ENCODE measurements at places on chromosomes 5 and 9.

DNA sequence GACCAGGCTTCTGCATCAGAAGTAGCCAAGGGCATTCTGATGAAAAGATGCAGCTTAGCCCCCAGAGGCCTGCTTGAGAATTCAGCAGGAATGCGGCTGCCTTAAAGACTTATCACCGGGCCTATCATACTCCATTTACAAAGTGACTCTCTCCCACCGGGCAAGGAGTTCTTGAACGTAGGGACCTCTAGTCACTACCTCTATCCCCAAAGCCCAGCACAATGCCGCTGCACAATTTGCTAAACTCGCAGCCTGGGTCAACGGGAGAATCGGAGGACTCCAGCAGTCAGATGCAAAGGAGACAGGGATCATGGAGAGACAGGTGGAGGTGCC, 661 bp downstream of the PDCL start:
- DNase-seq = no peak

DNA sequence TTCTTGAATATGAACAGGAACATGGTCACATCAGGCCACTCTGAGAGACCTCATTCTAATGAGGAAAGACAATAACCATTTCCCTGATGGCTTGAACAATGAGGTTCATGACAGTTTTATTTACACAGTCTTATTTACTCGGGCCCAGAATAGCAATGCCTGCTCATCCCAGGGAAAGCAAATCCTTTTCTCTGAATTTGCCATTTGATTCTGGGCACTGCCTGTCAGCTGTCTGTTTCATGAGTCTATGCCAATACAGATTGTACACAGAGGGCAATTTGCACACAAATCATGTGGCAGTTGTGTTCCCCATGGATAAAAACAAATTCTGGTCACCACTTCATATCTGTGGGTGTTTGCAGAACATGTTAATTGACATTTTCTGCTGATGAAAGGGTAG, 492.5 kb downstream of the ACTL7B start:
- no peak for DNase-seq

DNA sequence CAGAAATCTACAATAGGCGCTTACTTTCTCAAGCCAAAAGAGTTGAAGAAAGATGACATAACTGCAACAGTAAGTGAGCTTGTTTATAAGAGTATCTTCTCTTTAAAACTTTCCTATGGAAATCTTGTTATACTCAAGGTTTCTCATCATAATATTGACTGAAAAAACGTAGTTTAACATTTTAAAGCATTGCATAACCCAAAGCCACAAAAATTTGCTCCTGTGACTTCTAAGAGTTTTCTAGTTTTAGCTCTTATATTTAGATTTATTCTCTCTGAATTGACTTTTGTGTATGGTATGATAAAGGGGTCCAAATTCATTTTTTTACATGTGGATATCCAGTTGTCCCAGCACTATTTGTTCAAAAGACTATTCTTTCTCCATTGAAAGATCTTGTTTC, 15.2 kb downstream of the WDR36 start:
- DNase-seq = no peak

DNA sequence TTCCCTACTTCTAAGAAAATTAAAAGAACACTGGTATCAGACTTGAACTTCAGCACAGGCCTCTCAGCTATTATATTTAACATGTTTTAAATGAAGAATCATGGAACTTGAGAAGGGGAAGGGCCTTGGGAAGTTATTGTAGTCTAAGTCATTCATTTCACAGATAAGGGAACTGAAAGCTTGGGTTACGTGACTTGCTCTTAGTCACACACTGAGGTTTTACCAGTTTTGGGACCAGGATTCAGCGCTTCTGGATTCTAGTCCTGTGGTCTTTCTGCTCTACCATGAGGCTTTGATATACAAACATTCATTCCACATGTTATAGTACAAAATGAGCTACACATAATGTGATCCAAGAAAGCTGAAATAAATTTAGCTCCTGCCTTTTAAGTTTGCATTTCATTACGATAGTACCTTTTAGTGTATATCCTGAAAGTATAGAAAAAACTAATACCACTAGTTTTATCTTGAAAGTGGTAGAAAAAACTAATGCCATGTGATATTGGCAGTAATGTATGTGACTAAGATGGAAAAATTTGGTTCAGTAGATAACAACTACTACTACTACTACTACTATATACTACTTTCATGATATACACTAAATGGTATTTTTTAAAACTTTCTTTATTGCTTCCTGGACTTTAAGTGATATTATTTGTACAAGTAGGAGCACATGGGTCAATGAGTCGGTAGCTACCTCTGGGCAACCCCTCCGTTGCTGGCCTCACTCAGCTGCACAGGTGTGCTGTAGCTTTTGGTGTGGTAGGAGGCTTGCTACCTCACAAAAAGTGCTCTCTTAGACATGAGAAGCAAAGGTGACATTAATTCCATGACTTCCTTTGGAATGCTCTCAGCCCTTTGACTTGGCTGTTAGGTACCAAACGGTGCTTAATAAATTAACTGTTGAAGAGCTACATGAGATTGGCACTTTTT, 40.7 kb downstream of the F2RL2 start:
- DNase-seq = no peak

GRCh38 chr5:174798551-174798951, 74.2 kb downstream of the MSX2 start:
- no peak for DNase-seq

DNA sequence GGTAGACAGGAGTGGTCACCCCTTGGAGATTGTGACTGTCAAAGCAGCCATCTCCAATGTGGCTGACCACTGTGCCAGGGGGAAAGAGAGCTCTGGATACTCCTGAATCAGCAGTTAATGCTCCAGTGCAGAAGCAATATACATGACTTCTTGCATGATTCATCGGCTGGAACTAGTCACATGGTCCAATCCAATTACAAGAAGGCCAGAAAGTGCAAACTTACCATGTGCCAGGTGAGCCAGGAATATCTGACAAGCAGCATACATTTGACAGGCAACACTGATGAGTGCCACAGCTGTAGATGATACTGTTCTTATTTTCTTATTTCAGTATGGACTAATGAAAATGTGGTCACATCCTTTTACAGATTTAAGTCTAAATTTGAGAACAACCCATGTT, 440.0 kb upstream of the MPDZ start:
- no peak for DNase-seq

DNA sequence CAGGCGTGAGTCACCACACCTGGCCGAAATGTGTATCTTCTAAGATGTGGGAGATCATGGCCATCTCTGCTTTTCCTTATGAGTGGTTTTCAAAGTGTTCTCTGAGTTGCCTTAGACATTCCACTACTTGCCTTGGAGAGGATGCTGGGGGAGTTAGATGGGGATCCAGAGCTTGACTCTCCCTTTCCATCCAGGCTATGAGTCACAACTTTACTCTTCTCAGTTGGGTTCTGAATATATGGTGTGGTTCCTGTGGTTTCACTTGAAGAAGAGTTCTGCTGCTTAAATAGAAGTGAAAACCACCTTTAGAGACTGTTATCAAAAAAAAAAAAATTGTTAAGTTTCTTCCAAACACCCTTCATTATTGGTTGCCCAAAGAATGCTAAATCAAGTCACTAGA, 217.6 kb downstream of the ZNF608 start:
- DNase-seq = no peak

DNA sequence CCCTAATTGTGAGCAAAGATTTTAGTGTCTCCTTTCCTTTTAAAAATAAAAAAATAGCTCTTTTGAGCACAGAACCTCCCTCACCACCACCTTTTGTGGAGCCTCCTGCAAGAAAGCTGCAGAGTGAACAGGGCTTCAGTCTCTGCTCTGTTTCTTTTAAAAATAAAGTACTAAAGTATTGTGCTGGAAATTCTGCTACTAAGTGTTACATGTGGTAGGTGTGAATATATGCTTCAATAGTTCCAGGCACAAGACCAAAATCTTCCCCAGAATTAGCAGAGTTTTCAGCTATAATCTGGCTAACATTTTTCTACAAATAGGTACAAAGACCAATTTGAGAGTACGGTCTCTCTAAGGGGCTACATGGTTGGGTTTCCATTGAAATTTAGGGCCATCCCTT, 40.3 kb upstream of the NFIB start:
- no peak for DNase-seq

DNA sequence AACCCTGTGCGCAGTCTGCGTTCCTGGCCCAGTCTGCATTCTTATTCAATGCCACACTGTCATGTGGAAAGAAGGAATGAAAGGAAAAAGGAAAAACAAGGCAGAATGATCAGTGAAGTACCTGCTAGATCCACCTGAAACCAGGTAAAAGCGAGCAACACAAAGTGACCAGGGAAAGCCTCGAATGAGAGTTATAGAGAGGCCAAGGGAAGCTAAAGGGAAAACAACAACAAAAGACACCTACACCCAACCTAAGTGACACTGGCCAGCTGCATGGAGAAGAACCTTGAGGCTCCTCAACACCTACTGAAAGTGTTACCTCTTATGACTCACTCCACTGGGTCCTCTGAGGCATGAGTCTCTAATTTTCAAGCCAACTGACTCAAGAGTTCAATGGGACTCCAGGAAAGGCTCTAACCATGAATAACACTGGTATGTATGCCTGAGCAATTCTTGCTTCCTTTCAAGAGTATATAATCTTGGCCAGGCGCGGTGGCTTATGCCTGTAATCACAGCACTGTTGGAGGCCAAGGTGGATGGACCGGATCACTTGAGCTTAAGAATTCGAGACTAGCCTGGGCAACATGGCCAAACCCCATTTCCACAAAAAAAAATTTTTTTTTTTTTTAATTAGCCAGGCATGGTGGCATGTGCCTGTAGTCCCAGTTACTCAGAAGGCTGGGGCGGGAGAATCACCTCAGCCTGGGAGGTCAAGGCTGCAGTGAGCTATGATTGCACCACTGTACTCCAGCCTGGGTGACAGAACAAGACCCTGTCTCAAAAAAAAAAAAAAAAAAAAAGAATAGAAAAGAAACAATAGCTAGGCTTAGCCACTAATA, 29.0 kb downstream of the MTMR12 start:
- DNase-seq = peak; percentile 46

GRCh38 chr9:78026947-78027346, 4.7 kb downstream of the GNAQ start:
- no peak for DNase-seq

DNA sequence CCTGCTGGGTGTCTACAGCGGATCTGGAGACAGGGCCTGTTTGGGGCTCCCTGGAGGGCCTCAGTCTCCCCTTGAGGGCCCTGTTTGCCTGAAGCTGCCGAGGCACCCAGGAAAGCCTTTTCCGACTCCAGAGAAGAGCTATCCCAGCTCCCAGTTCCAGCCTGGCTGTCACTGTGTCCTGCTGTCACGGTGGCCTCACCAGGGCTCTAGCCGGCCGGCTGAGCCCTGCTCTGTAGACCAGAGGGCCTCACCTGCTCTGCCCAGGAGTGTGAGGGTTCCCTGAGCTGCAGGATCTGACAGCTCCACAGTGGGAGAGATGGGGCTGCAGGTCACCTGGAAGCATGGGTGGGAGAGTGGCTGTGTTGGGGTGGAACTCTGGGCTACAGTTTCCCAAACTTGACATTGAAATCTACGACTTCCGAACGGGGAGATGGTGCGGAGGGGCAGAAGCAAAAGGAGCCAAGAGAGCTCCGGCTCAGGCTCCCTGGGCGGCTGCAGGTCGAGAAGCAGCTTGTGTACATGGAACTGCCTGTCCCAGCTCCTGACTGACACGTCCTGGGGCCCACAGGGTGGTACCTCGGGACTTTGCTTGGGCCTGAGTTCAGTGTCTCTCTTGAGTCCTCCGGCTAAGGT, 94.9 kb downstream of the CACNA1B start:
- no peak for DNase-seq

GRCh38 chr5:17436761-17437221, 61.2 kb upstream of the TAF11L2 start:
- DNase-seq = no peak

DNA sequence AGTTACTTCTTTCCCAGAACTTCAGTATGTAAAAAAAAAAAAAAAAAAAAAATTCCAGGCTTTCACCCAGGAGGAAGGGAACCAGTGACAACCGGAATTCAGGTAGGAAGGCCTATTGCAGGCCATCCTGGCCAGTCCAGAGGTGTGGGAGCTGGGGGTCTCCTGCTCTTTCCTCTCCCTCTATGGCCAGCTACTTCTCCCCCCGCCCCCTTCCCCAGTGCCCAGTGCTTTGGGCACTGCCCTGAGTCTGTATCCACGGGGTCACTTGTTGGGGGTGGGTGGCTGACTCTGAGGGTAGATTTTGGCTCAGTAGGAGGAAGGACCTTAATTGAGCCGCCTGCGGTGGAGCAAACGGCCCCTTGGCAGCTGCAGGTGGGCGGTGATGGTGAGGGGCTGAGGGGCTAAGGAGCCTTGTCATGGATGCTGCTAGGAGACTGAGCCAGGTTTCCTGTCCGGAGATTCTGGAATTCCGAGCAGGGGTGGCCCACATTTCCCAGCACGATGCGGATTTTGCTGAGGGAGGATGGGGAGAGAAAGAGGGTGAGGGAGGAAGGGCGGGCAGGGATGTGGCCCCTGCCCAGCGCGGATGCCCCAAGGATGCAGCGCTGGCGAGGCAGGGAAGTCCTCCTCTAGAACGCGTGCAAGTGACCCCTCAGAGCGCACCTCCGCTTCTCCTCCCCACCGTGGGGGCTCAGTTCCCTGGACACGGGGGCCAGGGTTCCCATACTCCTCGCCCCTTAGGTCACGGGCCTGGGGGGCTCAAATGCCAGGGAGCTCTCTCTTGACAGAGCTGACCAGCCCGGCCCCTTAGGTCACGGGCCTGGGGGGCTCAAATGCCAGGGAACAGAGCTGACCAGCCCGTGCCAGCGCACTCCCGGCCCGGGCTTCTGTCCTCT, 1.2 kb upstream of the PHF2 start:
- no peak for DNase-seq

DNA sequence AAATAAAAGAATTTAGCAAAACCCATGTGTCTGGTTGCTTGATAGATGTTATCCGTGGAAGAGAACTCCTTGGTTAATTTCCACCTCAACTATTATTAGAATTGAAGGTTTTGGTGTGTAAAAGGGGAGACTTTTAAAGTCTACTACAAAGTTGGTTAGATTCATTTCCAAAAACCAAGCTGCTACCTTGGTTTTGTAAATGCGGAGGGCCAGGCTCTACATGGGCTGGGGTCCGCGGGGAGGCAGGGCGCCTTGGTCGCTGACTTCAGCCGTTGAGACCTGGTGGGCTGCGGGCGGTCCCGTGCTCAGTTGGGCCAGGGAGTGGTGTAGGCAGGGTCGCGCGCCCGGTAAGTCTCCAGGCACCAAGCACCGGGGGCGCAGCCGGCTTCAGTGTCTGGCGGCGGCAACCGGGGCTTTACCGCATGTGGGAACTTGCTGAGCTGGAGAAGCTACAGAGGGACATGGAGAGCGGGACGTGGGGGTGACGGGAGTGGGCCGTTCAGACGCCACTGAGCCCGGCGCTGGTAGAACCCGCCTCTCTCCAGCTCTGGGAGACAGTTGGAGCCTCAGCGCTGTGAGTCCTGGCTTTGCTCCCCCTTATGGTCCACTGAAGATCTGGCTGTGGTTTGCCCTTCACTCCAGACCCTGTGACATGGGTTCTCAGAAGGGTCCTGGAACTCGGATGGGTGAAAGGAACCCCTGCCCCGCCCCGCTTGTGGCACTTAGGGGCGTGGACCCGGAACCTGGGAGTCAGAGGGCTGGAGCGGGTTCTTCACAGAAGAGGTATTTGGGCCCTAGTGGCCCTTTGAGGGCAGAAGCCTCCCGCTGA, 11.8 kb downstream of the NR2F1 start:
- DNase-seq = no peak

- DNase-seq = no peak
Observed at GRCh38 chr5:82551192-82551591, 273.0 kb upstream of the RPS23 start.

Data from CD4-positive, alpha-beta T cell treated with Interleukin-2 at 100 ng/mL for 4 hours (primary cell).